ENCODE measurements at places on chromosomes 12 and 14. TPM values are rescaled to one million over a fixed set of nuclear protein-coding genes. Genes with fewer than 3 reads are reported as not detected.

The ACVRL1 gene
- 44.9 TPM for polyA plus RNA-seq

The C1S gene
- polyA plus RNA-seq = 66.4 TPM

The DAO gene
- not detected for polyA plus RNA-seq

The FOXG1 gene
- polyA plus RNA-seq = 0.05 TPM

GRCh38 chr14:57533214-57533613 is 39.6 kb upstream of the CCDC198 start:
- peak; percentile 13 for DNase-seq

- DNase-seq = no peak
These were observed 268.3 kb downstream of the C12orf50 start for GRCh38 chr12:87760943-87761342.

DNA sequence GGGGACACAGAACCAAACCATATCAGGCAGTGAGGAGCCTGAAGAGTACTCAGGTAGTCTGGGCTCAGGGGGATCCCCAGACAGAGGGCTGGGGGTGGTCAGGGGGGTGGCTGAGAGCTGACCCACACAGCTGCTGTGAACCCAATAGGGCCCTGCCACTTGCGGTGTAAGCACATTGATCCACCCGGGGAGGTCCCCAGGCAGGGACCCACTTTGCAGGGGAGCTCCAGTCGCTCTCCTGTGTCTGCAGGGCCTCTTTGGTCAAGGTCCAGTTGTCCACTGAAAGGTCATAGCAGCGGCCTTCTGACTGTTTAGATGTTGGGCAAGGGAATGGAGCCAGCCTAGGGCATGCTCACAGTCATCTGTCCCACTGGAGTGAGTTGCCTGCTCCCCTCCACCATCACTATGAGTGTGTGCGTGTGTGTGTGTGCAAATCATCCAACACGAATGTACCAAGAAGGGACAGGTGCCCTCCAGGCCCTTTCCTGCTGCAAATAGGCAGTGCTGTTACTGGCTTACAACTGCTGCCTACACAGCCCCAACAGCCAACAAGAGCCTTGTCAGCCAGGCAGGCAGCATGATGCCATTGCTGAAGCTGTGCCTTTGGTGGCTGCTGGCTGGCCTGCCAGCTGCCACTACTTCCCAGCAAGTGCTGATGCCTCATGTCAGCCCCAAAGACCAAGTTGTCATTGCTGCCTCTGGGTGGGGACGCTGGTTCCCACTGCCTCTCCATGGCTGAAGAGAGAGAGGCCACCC is 71.3 kb downstream of the TSPAN11 start:
- no peak for DNase-seq

GRCh38 chr12:102144221-102144620 is 24.2 kb downstream of the PARPBP start:
- DNase-seq = no peak

DNA sequence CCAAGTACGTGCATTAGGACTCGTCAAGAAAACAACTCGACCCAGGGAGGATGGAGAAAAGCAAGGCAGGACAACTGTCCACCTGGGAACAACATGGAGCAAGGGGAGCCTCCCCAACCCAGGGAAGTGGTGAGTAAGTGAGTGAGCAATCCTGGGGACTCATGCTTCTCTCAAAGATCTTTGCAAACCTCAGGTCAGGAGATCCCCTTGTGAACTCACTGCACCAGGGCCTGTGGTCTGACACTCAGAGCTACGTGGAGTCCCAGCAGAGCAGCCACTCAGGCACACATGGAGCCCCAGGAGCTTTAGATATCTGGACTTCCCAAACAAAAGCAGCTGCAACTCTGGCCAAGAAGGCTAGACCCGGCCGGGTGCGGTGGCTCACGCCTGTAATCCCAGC is 12.2 kb upstream of the OR5AU1 start:
- no peak for DNase-seq

DNA sequence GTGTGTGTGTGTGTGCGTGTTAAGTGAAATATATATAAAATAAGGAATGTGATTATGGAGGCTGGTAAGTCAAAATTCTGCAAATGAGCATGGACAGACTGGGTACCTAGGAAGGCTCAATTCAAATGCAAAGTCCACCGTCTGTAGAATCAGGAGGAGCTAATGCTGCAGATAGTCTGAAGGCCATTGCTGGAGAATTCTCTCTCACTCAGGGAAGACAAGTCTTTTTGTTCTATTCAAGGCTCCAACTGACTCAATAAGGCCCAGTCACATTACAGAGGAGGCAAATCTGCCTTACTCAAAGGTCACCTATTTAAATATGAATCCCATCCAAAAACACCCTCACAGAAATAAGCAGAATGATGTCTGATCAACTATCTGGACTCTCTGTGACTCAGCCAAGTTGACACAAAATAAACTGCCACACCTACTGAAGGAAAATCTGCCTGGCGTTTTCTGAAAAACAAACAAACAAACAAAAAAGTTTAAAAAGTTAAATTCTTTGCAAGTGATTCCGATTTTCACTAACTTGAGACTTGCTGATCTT is 684 bp upstream of the KLRF2 start:
- no peak for DNase-seq

DNA sequence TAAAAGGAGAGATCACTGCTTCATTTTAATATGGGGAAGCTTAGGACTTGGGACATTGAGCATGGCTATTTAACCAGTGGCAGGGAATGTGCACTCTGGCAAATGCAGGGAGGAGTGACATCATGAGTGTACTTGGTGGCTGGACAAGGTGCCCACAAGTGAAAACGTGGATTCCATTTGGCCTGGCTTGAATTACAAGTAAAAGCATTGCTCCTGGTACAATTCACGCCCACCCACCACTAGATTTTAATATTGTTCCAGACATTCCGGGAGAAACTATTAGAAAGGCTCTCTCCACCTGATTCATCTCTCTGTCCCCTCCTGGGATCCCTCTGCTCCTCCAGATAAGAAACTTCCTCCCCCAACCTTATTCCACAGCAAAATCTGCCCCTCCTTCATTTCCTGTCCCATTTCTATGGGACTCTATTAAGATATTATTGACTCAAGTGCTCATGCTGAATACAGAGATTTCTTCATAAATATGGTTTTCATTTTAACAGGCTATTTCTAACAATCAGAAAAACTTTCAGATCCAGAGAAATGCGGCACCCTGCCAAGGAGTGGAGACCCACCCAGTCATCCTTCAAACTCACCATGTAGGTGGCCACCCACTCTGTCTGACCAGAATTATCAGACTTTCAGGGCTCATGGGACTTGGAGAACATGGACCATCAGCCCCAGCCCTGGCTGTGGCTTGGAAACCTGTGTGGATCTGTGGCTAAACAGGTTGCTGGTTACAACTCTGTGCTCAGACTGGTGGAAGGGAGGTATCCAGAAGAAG is 43.2 kb downstream of the SSPN start:
- no peak for DNase-seq

GRCh38 chr14:79278798-79279644 is 932.3 kb downstream of the DIO2 start:
- peak; percentile 8 for DNase-seq
